Sigmoid colon (tissue), 7 donors: ENCODE measurements at places on chromosomes 3 and 15.
A peak's percentile ranks its signal among the peaks of the same experiment; 100 is the strongest.

DNA sequence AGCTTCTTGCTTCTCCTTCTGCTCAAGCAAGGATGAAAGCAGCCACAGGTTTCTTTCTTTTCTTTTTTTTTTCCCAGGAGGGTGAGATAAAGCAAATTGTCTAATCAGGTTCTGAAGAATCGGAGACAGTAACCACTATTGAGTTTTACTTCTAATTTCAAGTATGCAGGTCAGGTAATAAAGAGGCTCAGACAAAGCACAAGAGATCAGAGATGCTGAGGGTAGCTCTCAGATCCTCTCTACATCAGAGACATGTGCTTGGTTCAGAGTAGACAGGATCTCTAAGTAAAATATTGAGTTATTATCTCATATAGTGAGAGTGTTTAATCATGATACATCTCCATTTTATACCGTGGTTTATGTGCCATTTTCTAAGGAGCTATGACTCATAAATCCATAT, 168.5 kb downstream of the NFKBIZ start:
- DNase-seq: no peak

- no peak for DNase-seq
Observed at GRCh38 chr15:51577636-51578304, 44.8 kb downstream of the DMXL2 start.

- DNase-seq: no peak
Observed at GRCh38 chr3:186524616-186525015, 19.6 kb downstream of the CRYGS start.

DNA sequence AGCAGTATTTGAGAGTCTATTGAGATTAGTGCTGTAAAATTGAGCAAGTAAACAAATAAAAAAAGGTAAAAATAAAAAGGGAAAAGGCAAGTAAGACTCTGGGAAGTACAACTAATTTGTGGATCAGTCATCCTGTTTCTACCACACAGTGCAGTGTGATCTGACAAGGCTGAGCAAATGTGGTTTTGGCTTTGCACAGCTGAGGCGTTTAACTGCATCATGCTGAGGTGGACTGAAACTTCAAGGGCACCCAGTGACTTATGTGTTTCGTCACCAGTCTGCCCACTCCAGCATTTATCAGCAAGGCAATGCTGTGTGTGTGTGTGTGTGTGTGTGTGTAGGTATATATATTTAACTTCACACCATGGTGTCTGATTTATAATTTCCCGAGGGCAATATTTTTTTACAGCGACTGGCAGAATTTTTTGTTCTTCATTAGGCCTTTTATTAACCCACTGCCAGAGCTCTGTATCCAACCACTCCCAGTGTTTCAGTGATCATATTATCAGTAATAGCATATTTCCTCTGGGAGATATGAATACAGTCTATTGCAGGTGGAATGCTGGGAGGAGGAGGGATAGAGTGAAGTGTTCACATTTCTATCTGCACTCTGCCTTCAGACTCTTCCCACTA, 131.5 kb upstream of the SATB1 start:
- no peak for DNase-seq

DNA sequence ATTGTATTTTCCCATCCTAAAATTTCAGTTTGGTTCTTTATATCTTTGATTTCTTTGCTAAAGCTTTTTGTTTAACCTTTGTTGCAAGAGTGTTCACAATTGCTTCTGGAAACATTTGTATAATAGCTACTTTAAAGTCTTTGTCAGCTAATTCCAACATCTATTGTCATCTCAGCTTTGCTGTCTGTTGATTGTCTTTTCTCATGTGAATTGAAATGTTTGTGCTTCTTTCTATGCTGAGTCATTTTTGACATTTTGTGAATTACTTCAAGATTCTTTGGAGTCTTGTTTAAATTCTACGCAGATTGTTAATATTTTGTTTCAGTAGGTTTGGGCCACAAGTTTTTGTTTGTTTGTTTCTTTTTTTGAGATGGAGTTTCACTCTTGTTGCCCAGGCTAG, 73.2 kb downstream of the SUCNR1 start:
- no peak for DNase-seq

DNA sequence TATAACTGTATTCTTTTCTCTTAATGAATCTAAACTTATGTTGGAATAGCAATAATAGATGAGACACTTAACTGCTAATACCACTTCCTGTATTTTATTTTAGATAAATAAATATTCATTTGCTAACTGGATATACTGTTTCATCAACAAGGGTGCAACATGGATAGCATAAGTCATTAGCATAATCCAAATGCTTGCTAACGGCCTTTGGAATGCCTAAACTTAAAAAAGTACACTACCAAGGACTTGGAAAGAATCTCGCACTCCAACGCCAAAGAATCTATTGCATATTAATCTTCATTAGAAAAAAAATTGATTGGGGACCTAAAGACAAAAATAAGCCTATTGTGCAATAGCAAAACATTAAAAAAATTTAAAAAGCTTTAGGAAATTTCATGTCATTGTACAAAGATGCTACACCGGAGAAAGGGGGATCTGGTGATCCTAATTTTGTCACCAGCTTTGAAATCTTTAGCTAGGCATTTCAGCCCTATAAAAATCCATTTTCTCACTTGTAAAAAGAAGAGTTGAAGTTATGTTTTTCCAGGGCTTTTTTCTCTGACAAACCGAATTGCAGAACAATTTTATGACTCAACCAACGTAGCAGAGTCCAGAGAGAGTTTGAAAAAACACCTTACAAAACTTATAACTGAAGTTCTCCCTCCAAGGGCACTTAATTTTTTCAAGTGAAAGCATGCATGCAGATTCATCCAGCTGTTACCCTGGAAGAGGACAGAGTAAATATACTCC, 4.1 kb downstream of the VGLL3 start:
- DNase-seq: no peak

- DNase-seq: no peak
Observed at GRCh38 chr15:28080386-28080785, 18.7 kb downstream of the OCA2 start.

DNA sequence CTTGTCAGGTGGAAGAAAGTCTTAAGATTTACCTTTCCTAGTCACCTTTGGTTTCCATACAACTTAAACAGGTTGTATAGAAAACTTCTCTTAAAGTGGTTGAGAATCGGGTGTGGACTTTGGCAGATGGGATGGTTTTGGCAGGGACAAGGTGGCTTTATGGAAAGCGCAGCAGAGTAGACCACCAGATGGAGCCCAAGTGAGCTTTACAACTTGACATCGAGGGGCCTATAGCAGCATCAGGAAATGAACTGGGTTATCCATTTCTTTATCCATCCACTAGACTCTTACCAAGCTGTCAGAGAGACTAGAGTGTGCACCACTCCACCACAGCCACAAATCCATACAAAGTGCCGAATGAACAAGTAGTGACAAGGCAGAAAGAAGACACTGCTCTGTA, 85.3 kb upstream of the MBNL1 start:
- no peak for DNase-seq

- no peak for DNase-seq
Observed at GRCh38 chr15:71281256-71281655, 166.0 kb downstream of the THSD4 start.

GRCh38 chr3:73772076-73772886, 147.5 kb upstream of the PDZRN3 start:
- no peak for DNase-seq

GRCh38 chr3:20185331-20185678, 701 bp downstream of the SGO1 start:
- no peak for DNase-seq

GRCh38 chr3:52782412-52783210, 5.2 kb downstream of the ITIH1 start:
- DNase-seq: peak; percentile 38

GRCh38 chr3:36297195-36297594, 83.1 kb upstream of the STAC start:
- no peak for DNase-seq

DNA sequence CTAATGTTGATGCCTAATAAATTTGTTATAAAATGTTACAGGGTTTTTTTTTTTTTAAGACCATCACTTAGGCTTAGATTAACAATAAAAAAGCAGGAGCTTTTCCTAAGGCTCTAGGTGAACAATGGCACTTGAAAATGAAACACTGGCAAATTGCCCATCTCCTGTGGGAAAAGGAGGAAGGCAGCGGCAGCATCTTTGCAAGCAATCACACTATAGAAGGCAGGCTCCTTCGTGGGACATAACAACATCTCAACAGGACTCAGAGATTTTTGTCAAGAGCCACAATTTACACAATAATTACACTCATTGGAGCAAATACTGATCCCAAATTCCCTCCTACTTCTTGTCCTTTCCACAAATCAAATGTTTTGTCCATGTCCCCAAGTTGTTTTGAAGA, 646.7 kb downstream of the ROBO2 start:
- no peak for DNase-seq

- DNase-seq: no peak
Observed at GRCh38 chr15:52113708-52114107, 1.1 kb upstream of the BCL2L10 start.

DNA sequence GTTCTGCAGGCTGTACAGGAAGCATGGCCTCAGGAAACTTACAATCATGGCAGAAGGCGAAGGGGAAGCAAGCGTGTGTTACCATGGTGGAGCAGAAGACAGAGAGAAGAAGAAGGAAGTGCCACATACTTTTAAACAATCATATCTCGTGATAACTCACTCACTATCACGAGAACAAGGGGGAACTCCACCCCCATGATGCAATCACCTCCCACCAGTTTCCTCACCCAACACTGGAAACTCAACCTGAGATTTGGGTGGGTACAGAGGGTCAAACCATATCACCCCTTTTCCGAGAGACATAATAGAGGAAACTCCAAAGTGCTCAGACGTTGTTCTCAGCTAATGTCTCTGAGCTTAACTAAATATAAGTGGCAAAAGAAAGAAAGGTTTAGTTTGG, 186.3 kb upstream of the MME start:
- no peak for DNase-seq

DNA sequence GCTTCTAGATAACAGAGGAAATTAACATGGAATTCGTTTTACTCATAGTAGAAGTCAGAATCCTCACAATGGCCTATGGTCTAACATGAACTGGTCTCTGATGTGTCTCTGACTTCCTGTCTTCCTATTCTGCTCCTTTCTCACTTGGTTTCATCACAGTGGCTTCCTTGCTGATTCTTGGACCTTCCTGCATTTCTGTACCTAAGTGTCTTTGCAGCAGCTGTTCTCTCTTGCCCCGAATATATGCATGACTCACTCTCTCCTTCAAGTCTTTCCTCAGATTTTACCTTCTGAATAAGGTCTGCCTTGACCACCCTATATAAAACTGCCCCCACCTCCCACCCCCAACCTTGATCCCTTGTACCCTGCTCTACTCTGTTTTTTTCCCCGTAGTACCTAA, 14.1 kb downstream of the ARL13B start:
- DNase-seq: no peak

GRCh38 chr3:51382076-51382745, 2.9 kb upstream of the MANF start:
- no peak for DNase-seq

- DNase-seq: no peak
Observed at GRCh38 chr3:190692256-190692655, 170.2 kb downstream of the GMNC start.

DNA sequence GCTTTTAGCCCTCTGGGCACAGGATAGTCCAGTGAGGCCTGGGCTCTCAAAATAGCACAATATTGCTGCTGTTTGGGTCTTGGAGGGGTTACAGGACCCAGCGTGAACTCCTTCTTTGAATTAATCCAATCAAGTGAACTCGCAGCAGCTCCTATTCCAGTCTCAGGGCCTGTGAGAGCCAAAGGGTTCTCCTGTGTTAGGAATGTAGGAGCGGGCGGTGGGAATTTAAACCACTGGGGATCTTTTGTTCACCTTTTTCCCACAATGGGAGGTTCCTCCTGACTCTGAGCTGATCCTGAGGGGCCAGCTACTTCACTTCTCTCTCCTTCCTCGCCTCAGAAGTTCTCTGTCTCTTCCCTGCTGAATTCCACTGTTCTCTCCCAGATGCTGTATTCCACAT, 504.0 kb downstream of the UNC13C start:
- no peak for DNase-seq
